Hematopoietic multipotent progenitor cell treated with erythropoietin and hydrocortisone succinate and interleukin-3 and kit ligand, for 8 days (in vitro differentiated cells): ENCODE measurements at places on chromosomes 12 and 14.

GRCh38 chr14:24613241-24613640 is 3.8 kb upstream of the GZMH start:
- DNase-seq, result no peak

GRCh38 chr14:65045006-65045405 is 57.3 kb downstream of the MAX start:
- DNase-seq, result peak; percentile 35

DNA sequence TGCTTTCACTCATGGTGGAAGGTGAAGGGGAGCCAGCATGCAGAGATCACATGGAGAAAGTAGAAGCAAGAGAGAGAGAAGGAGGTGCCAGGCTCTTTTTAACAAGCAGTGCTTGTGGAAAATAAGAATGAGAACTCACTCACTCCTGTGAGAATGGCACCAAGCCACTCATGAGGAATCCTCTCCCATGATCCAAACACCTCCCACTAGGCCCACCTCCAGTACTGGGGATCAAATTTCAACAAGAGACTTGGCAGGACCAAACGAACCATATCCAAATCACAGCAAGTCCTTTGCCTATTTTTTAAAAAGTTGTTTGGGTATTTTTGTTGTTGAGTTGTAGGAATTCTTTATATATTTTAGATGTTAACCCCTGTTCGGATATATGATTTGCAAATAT is 245.9 kb upstream of the ARID2 start:
- no peak for DNase-seq

- DNase-seq, result no peak
Measured at GRCh38 chr12:65925626-65926025, 101.3 kb downstream of the HMGA2 start.

DNA sequence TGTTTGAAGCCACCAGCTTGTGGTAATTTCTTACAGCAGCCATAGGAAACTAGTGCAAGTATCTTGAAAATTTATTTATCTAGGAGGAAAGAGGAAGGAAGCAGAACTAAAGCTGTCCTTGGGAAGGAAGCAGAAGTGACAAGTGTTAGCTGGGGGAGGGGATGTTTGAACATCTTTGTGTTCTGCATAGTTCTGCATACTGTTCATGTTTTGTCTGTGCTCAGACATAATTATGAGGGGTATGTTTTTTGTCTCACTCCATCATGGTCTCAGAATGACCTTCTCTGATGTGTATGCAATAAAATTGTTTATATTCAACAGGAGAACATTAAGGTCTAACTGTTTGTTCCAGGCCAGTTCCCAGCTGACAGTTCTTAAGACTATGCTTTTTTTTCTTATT is 606.5 kb downstream of the GALC start:
- DNase-seq, result no peak

GRCh38 chr12:131087991-131088700 is 134.4 kb downstream of the ADGRD1 start:
- no peak for DNase-seq

GRCh38 chr12:75844049-75844770 is 187.4 kb downstream of the PHLDA1 start:
- DNase-seq, result no peak

DNA sequence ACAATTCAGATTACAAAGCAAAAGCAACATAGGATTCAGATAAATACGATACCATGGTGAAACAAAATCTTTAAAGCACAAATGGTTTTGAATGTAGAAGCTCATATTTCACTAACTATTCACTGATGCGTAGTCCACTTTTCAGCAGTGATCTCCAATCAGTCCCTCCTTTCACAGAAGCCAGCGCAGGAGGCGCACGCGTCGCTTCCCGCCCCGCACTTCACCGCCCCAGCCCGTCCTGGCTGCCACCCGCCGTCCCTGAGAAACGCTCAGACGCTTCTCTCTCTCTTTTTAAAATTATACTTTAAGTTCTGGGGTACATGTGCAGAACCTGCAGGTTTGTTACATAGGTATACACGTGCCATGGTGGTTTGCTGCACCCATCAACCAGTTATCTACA is 19.8 kb upstream of the CHFR start:
- no peak for DNase-seq

- no peak for DNase-seq
Measured at GRCh38 chr14:103855734-103856095, 8.3 kb upstream of the PPP1R13B start.

DNA sequence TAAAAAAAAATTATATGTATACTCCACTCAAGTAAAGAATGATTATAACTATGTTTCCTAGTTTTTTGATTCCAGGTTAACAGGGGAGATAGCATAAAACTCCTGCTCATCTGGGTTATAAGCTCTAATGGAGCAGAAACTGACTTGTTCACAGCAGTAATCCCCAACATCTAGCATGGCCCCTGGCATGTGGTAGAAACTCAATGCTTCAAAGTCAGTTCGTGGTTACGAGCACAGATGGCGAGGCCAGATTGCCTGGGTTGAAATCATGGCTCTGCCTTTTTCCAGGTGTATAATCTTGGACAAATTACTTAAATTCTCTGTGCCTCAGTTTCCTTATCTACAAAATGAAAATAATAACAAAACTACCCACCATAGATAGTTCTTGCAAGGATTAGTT is 183.8 kb downstream of the TTC7B start:
- peak; percentile 46 for DNase-seq

GRCh38 chr14:49634547-49635334 is at the start of gene DNAAF2:
Gene DNAAF2, minus strand, starts transcription at chr14:49635244. Its CDS starts 95 bp downstream, at chr14:49635149.
- peak; percentile 79 for DNase-seq

DNA sequence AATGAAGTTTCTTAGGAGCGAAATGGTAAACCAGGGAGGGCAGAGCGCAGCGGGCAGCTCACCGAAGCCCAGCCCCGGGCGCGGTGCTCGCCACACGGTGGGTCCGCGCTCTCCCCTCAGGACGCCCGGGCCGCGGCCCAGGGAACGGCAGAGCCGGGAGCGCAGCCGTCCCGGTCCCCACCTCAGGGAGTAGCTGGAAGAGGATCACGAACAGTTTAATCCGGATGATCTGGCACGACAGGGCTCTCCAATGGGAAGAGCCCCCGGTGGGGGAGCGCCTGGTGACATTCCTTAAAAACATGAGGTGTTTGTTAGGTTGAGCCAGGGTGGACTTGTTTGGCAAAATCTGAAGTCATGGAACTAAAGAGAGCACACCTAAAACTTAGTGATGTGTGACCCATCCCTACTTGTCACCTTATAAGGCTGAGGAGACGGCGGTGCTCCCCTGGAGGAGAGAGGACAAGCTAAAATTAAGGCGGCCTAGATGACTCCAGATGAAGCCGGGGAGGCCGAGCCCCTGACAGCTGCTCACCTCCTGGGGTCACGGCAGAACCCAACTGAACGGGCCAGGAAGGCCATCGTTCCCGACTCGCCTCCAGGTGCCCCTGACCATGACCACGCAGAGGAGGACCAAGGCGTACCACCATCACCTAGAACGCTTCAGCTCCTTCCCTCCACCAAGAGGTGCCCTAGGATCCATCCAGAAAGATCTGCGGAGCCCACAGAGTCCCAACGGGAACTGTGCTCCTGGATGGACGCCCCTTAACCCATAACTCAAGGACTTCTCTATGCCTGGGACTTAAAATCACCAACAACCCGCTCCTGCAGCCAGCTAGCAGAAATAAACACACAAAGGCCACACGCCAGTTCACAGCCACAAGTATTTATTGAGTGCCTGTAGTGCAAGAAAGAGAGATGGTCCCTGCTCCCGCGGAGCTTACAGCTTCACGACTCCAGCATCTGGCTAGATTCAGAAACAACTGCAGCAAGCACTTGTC is 866 bp upstream of the PITPNM2 start:
- no peak for DNase-seq

DNA sequence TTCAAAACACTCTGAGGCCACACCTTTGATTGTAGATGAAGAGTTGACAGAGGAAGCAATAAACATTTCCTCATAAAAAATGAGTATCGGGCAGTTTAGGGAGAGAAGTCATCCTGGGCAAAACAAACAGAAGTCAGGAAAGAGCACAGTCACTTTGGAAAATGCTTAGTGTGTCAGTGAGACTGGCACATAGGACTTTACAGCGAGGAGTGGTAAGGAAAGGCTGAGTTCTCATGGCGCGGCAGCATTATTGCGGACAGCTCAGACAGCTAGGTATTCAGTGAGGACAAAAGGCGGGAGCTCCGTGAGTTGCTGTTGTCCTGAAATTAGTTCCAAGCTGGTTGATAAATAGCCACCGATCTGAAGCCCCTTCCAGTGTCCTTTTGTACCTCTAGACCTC is 229.9 kb downstream of the SNAPC1 start:
- no peak for DNase-seq

- no peak for DNase-seq
Measured at GRCh38 chr12:80622271-80622670, 85.2 kb upstream of the MYF6 start.

GRCh38 chr14:52253503-52253902 is 14.0 kb upstream of the PTGDR start:
- no peak for DNase-seq

- DNase-seq, result no peak
Measured at GRCh38 chr14:68651652-68652432, 141.0 kb downstream of the ZFP36L1 start.

DNA sequence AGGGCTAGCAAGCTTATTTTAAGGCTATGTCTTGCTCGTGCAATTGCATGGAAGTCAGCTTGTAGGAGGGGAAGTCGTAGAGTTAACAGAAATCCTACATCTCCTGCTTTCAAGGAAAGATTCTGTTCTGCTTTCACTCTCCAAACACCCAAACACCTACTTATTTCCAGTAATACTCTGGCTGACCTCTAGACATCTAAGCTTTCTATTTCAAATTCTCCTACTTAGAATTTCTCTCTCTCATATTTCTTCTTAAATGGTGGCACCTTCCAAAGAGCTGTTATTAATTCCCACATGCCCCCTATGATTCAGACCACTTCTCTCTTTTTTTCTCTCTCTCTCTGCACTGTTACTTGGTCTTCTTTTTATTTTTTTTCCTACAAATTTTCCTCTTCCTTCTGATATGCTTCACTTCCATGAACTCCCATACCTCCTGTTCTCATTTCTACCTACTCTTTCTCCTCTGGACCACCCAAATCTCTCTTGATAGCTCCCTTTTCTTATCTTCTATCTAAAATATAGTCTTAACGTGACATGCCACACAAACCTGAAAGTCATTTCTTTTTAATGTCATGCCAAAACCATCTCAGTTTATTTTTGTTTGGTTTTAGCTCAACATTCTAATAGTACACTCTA is 90.8 kb downstream of the RPS6KA5 start:
- DNase-seq, result no peak

GRCh38 chr12:8950702-8951478 is 1.4 kb upstream of the M6PR start:
- peak; percentile 49 for DNase-seq

GRCh38 chr12:82357845-82358199 is 365 bp downstream of the CCDC59 start:
- no peak for DNase-seq

GRCh38 chr12:87779016-87779415 is 250.2 kb downstream of the C12orf50 start:
- no peak for DNase-seq

- no peak for DNase-seq
Measured at GRCh38 chr12:116048879-116049278, 228.6 kb downstream of the MED13L start.

DNA sequence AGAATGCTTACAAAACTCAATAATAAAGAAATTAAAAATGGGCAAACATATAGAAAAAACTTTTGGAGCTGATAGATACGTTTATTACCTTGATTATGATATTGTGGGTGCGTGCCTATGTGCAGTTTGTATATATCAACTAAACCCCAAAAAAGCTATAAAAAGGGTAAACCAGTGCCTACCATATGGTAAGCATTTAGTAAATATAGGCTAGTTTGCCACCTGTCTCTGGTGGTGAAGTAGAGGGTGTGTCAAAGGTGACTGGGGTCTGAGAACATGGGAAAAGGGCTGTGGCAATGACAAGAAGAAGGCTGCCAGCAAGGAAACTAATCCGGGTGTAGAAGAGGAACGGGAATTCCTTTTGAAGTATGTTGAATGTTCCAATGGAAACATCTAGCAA is 18.3 kb downstream of the GALNT8 start:
- no peak for DNase-seq

DNA sequence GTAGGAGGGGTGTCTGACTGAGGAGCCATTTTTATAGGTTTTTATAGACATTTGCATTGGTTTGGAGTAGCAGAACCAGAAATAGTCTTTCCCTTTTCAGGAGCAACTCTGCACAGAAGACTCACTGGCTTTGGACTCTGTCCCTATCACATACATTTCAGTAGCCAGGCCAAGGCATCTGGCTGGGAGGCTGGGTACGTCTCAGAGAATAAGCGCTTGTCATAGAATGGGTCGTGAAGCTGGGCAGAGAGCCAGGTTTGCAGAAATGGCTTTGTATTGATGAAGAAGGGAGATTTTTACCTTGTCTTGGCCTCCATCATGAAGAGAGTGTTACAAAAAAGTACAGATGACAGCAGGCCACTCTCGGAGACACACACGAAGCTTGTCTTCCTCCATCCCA is 98.6 kb downstream of the CACNA1C start:
- DNase-seq, result no peak
